ENCODE measurements at places on chromosomes 2 and 18.

DNA sequence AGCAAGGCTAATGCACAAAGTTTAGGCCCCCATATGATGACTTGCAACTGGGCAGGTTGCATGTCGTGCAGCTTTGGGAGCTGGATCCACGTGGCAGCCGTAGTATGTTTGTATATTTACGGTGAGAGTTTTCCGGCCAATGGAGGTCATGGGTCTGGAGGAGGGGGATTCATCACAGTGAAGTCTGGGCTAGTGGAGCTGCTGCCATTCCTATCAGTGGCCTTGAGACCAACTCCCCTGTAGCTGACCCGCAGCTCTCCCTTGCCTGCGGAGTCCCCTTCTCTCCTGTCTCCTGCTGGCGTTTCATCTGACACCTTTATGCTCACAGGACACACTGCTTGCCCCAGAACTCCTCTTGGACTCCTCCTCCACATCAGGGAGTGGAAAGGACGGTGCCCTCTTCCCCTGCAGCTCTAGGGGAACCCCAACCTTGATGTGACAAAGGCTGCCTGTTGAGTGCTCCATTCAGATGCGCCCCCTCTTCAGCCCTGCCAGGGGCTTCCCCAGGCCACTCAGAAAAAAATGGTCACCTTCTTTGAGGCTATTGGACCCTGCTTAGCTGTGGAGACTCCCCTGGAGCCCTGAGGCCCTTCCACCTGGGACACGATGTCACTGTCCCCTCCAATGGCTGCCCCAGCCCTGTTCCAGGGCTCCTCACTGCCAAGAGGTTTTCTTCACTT is 121.7 kb downstream of the PXDN start:
- DNase-seq: no peak

DNA sequence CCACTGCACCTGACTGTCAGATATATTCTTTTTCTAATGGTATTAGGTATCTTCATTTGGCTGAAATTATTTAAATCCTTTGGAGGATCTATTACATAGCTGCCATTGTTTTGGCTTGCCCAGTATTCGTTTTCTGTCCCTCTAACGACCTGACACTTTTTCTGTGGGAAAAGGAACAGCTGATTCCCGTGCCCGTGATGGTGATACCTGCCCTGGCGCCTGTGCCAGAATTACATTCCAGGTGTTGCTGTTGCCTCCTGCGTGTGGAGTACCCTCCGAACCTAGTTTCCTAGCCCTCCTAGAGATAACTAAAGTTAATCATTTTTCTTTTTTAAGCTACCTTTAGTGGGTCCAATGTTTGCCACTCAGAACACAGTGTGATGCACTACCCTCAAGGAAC is 14.0 kb downstream of the HOXD1 start:
- DNase-seq: no peak

DNA sequence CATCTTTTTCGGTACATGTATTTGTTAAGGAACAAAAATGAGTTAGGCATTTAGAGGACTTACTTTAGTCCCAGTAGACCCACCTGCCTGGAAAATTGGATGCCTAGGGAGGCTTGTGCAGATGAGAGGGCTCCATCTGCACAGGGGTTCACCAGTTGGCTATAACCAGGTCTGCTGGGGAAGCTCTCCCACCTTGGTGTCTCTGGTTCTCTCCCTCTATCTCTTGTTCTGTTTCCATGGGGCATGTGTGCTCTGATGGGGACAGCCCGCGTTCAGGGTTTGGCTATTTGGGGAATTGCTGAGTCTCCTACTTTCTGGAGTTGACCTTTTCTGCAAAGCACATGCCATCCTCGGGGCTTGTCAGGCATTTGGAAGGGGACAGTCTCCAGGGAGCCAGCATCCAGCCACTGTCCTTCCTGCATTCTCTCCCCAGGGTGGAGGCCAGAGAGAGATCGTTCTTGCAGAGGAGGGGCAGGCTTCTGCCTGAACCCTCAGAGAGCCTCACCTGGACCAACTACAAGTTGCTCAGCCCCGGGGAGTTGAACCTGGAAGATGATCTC is 157.3 kb downstream of the KLHL29 start:
- peak; percentile 59 for DNase-seq

GRCh38 chr2:206462240-206462854 is 19.0 kb downstream of the ADAM23 start:
- DNase-seq: no peak

DNA sequence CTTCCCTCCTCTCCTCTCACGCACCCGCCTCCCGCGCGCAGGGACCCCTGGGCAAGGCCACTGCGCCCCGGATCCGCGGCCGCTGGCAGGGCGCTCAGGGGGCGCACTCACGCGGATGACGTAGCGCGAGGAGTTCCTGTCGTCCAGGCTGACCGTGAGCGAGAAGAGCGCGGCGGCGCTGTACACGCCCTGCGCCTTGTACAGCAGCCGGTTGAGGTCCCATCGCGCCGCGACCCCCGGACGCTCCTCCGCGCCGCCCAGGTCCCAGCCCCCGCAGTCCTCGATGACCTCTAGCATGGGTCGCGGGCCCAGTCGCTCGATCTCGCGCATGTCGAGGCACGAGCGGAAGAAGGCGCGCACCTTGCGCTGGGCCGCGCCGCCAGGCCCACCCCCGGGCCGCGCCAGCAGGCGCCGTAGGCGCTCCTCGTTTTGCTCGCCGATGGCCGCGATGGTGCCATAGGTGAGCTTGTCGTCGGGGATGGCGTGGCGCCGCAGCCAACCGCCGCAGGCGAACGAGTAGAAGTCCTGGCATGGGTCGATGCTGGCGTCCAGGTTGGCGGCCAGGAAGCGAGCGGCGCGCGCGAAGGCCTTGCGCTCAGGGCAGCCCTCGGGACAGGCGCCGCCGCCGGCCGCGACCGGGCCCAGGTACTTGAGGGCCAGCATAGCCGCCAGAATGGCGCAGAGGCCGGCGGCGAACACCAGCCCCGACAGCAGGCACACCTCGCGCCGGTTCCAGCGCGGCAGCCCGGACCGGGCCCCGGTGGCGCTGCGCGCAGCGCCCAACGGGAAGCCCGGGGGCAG is 1.7 kb downstream of the ECEL1 start:
- DNase-seq: no peak

DNA sequence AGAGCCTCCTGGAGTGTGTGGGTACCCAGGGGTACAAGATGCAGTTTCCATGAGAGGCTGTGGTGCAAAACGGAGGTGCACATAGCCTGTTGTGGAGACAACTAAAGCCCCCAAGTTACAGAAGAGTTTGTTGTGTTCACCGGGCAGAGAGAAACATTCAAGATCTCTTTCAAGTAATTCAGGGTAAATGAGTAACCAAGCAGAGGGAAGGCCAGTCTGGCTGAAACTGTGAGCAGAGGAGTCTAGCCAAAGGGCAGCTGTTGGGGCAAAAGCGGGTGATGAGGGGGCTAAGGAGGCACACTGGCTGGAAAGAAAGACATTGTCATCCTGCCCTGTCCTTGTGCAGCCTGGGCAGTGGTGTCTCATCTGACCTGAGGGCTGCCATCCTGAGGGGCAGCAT is 52.0 kb downstream of the CXCR4 start:
- DNase-seq: no peak

- no peak for DNase-seq
Measured at GRCh38 chr2:180472133-180472532, 465.0 kb upstream of the CWC22 start.

DNA sequence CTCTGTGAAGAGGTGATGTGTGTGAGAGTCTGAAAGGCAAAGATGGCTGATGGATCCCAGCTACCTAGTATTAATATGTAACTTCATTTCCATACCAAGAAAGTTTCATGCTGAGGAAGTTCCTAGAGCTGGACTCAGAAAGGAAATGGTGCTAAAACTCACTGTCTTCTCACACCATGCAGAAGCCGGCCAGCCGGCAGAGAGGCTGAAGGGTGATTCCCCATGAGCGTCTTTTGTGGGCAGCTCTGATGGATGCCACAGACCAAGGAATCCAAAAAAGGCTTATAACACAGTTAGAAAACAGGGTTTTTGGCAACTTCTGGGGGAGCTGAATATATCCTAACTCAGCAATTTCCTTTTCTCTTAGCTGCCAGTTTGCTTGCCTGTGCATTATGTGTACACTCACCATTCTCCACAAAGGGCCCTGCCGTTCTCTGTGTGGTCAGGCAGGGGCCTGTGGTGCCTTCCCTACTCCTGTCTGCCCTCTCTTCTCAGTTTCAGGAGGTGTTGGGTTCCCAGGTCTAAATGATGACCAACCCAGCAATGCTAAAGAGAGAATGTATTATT is 289.4 kb downstream of the MTX2 start:
- no peak for DNase-seq

GRCh38 chr2:65363879-65364666 is 68.3 kb downstream of the SPRED2 start:
- no peak for DNase-seq

- DNase-seq: no peak
Measured at GRCh38 chr2:51718881-51719280, 686.9 kb upstream of the NRXN1 start.

DNA sequence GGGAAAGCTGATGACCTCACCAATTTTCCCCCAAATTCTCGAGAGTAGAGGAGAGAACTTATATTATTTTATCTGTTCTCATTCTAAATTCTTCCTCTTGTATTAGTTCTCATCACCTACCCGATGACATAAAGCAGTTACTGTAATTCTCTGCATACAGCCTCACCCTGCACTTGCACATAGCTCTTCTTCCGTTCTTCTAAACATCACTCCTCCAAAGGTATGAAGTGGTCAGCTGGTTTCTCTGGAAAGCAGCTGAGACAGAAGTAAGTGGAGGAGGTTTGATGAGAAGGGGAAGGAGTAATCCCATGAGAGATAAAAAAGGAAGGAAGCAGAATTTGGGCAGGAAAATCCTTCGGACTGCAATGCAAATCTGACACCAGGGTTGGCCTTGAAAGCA is 39.0 kb downstream of the FBXO48 start:
- DNase-seq: no peak

GRCh38 chr2:66897691-66898150 is 462.8 kb downstream of the MEIS1 start:
- DNase-seq: no peak

GRCh38 chr2:120472891-120473309 is 127.0 kb downstream of the INHBB start:
- no peak for DNase-seq

DNA sequence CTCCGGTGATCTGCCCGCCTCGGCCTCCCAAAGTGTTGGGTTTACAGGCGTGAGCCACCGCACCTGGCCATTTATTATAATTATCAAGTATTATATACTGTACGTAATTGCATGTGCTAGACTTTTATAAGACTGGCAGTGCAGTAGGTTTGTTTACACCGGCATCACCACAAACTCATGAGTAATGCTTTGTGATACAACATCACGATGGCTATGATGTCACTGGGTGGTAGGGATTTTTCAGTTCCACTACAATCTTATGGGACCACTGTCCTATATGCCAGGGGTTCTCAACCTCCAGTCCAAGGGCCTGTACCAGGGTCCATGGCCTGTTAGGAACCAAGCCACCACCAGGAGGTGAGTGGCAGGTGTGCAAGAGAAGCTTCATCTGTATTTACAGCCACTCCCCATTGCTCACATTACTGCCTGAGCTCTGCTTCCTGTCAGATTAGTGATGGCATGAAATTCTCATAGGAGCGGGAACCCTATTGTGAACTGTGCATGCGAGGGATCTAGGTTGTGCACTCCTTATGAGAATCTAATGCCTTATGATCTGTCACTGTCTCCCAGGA is 9.4 kb downstream of the SCYGR4 start:
- no peak for DNase-seq

GRCh38 chr2:23806201-23806600 is 120.7 kb downstream of the ATAD2B start:
- no peak for DNase-seq

DNA sequence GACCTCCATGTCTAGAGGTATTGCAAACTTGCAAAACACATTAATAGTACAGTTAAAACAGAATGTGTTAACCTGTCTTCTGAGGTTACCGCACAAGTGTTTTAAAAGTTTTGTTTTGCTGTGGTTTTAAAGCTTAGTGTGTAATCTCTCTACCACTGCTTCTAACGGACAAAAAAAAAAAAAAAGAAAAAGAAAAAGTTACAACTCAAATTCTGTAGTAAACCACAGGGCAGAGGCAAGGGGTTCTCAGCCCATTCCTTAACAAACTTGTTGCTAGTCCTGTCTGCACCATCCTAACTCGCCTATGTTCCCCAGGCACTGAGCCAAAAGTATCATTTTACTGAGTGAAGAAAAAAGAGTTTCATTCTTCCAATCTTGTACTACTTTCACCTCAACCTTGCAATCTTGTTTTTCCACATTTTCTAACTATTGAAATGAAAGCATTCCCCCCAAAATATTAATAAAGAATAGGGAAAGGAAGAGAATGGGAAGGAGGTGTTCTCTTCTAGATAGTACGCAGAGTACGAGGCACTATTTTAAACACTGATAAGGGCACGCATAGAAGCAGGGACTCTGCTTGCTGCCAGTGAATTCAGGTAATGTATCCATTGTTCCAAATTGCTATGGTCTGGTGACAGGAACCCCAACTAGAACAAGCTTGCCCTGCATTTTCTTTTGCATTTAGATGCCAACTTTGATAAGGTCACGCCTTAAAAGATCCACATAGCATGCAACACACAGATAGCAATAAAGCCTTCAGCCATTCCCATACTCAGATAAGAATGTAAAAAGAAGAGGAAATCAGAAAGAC is 47.1 kb downstream of the IKZF2 start:
- DNase-seq: no peak

GRCh38 chr2:224217233-224217961 is 178.3 kb upstream of the SERPINE2 start:
- DNase-seq: no peak

All from NCI-H1436 (cell line).